ENCODE measurements at places on chromosomes 6 and 20.

DNA sequence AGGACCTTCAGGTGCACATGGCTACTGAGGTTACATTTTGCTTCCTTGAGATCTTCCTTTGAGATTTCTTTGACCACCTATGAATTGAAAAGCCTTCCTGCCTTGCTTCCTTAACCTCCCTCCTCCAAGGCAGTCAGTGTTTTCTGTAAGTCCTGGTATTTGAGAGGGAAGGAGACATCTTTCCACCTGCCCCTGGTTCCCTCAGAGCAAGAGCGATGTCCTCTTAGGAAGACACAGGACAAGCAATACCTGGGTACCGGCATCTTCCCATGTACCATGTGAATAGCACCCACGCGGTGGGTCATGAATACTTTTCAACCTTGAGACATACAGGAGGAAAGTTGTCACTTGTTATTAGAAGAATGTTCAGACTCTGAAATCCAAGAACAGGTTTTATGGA lies 37.1 kb downstream of the GINS1 start:
- H3K4me1 ChIP-seq = no peaks in the 10 kb centered on the region
- DNase-seq = no peak
- no peaks in the 10 kb centered on the region for H3K36me3 ChIP-seq
- no peak overlapping the region for H3K27ac ChIP-seq
- H3K27me3 ChIP-seq = no peaks in the 10 kb centered on the region
- no peak overlapping the region for H3K4me3 ChIP-seq

DNA sequence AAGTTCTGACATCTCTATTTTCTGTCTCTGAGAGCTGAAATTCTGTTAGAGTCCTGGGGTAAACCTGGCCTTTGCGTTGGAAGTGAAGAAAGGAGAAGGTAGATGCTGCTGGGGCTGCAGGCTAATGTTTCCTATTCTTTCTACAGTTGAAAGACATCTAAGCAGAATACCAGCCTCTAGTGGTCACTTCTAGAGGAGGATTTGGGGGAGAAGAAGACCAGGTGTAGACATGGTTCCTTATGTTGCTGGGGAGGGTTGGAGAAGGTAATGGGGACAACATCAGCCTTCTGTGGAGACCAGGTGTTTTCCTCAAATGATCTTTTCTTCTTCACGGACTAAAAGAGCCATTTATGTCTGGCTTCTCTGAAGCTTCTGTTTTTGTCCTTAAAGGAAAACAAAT lies 62.6 kb downstream of the BTBD3 start:
- H3K4me3 ChIP-seq = no peak overlapping the region
- H3K27ac ChIP-seq = no peak overlapping the region
- H3K36me3 ChIP-seq = no peaks in the 10 kb centered on the region
- DNase-seq = no peak
- H3K4me1 ChIP-seq = no peaks in the 10 kb centered on the region

DNA sequence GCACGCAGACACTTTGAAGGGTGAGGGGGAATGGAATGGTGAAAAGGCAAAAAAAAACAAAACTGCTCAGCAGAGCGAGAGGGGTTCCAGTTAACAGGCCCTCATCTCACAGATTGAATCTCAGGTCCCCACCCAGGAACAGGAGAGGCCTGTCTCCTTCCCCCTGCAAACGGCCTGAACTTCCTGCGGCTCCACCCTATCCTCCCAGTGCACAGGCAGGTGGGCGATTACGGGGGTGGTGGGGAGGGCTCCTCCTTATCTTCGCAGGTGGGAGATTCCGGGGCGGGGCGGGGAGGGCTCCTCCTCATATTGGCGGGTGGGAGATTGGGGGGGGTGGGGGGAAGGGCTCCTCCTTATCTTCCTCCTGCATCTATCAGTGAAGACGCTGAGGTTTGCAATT lies 129.0 kb downstream of the SOX4 start:
- H3K27me3 ChIP-seq = no peaks in the 10 kb centered on the region
- DNase-seq = no peak
- H3K36me3 ChIP-seq = no peaks in the 10 kb centered on the region
- H3K27ac ChIP-seq = no peak overlapping the region
- no peaks in the 10 kb centered on the region for H3K4me1 ChIP-seq

DNA sequence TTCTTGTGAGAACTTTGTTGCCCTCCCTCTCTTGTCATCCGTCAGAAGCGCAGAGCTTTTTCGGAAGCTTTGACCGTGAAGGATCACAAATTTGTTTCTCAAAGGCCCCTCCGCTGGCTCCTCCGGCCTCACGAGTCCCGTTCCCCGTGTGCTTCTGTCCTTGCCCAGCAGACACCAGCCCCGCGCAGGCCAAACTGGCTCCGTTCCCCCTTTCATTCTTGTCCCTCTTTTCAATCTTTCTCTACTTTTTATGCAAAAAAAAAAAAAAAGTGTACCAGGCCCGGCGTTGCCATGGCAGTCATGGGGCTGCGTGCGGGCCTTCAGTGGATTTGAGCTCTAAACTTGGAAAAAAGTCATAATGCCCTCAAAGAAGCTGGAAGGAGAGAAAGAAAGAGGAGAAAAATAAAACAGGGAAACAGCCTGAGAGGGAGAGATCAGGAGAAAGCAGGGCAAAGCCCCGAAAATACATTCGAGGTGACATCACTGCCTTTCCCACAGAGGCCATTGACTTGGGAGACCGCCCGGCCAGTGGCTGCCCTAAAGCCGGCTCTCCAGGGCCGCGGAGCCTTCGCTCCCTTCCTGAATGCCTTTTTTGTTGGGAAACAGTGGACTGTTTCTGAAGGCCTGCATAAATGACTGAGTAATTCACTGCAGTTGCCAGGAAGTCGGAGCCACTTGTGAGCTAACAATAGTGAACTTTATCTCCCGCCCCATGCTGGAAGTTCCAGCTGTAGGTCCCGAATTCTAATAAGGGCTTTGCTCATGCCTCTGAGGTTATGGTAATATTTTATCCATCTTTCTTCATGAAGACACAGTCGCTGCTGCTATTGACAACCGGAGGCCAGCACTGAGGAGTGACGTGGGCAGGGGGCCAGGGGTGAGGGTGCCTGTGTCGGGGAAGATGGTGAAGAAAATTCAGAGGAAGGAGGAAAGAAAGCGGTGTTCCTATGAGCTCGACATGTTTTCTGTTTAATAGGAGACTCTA lies 670.9 kb downstream of the QKI start:
- no peak overlapping the region for H3K4me3 ChIP-seq
- H3K36me3 ChIP-seq = no peaks in the 10 kb centered on the region
- DNase-seq = peak; percentile 2

DNA sequence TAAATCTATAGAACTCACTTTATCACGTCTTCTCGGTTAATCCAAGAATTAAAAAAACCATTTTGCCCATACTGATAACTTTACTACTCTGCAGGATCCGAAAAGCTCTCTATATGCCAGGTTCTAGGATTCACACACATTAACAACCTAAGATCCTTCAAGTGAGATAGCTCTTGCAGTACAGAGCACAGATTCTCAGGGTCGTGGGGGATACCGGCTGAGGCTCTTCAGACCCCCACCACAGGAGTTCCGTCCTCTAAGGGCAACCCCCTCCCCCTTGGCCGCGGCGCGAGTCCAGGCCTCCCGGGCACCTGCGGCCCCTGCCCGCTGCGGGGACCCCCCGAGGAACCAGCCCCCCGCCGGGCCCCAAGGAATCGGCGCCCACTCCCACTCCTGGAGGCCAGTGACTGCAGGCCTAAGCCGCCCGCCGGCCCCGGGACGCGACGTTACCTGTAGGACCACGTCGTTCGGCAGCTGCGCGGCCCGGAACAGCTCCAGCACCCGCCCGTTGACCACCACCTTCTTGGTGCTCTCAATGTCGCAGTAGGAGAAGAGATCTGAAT lies 892 bp downstream of the REPS1 start:
- peak; percentile 38 for DNase-seq
- H3K36me3 ChIP-seq = no peaks in the 10 kb centered on the region
- H3K27me3 ChIP-seq = no peaks in the 10 kb centered on the region
- H3K4me1 ChIP-seq = peaks cover 25% of the 10 kb centered on the region
- peak overlapping the region; percentile 81 for H3K4me3 ChIP-seq
- peak overlapping the region; percentile 63 for H3K27ac ChIP-seq

DNA sequence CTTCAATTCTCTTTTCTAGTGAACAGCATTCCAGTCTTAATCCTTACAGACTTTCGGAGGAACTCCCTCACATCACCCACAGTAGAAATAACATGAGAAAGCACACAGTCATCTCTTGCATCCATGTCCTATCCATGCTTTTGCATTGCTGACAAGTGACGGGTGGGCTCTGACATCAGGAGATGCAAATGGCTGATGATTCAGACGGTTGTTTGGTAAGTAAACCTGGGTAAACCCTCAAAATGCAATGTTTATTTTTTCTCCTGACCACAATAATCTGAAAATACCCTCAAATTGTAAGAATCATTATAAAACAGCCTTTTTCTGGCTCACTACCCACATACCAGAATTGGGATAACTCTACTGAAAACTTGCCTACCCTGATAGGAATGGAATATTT lies 792.0 kb downstream of the MAFB start:
- no peaks in the 10 kb centered on the region for H3K27me3 ChIP-seq
- peak; percentile 93 for DNase-seq
- no peak overlapping the region for H3K4me3 ChIP-seq
- H3K36me3 ChIP-seq = no peaks in the 10 kb centered on the region

DNA sequence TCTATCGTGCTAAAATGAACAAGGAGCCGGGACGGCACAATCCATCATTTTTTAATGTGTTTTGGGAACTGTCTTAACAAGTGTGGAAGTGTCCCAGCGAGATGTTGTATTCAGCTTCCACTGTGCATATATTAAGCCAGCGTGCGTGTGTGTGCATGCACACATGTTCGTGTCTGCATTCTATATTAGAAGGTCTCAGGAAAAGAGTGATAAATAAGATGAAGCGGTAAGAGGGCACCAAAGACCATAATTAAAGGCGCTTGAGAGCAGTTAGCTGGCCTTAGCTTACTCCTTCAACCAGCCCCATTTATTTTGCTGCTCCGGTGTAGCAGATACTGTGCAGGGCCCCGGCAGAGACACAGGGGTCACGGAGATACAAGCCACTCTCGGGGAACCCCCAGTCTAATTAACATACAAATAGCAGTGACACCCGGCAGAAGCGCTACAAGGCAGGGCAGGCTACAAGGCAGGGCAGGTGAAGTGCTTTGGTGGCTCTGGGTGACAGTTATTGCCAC lies 206.5 kb upstream of the RREB1 start:
- H3K36me3 ChIP-seq = no peaks in the 10 kb centered on the region
- H3K4me3 ChIP-seq = no peak overlapping the region
- H3K27me3 ChIP-seq = no peaks in the 10 kb centered on the region
- DNase-seq = no peak
- no peak overlapping the region for H3K27ac ChIP-seq

DNA sequence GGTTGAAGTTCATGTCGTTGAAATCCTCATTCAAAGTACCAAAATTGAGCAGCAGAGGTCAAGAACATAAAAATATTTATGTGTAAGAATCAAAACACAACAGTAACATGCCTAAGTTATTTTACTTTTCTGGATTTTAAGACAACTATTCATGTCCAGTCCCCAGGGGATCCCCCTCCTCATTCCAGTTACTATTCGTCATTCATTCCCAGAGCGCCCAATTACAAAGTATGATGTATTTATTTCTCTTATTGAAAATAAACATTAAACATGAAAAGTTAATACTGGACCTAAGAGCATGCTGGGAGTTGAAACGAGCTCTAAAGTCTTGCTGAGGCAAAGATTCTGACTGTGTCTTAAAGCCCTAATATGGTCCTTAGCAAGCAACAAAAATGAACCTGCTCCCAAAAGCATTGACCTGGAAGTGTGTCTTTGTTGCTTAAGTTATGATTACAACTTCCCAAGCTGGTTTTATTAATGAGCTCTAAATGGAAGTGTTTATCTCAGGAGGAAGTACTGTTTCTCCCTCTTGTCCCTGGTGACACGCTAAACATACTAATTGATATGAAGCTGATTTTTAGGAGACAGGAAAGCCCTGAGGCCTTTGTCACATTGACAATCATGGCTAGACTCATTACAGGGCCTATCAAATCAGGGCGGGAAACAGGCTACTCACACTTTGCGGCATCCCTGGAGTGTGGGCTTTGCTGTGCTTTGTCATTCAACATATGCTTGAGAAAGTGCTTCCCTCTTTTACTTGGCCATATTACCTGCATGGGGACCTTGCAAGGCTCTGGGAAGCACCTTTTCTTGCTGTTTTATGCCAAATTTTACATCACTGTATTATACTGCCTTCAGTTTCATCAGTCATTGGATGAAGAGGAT lies 192.2 kb upstream of the DTNBP1 start:
- H3K36me3 ChIP-seq = no peaks in the 10 kb centered on the region
- no peak overlapping the region for H3K4me3 ChIP-seq
- H3K27ac ChIP-seq = no peak overlapping the region
- DNase-seq = no peak

DNA sequence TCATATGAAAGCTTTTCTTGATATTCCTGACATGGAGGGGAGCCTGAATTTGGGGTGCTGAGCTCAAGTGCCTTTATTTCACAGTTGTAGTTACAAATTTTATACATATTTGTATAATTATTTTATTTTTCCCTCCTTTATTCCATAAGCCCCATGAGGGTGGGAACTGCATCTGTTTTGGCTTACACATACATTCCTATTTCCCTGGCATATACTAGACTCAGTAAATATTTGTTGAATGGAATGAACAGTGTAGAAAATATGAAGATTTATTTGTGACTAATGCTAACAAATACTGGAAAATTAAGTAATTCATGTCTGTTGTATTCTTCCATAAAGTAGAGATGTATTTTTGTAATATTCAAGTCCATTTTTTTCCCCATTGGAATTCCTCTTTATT lies 127.1 kb downstream of the MYO6 start:
- H3K36me3 ChIP-seq = peaks cover 9% of the 10 kb centered on the region
- no peak overlapping the region for H3K27ac ChIP-seq
- no peak overlapping the region for H3K4me3 ChIP-seq
- no peaks in the 10 kb centered on the region for H3K27me3 ChIP-seq
- DNase-seq = no peak

- no peak overlapping the region for H3K27ac ChIP-seq
- no peak for DNase-seq
- H3K27me3 ChIP-seq = no peaks in the 10 kb centered on the region
- H3K4me3 ChIP-seq = no peak overlapping the region
Observed at GRCh38 chr6:40299681-40300080, 287.5 kb downstream of the LRFN2 start.

- no peaks in the 10 kb centered on the region for H3K4me1 ChIP-seq
- H3K4me3 ChIP-seq = no peak overlapping the region
- H3K27ac ChIP-seq = no peak overlapping the region
- H3K36me3 ChIP-seq = no peaks in the 10 kb centered on the region
- H3K27me3 ChIP-seq = peaks cover 9% of the 10 kb centered on the region
- no peak for DNase-seq
Observed at GRCh38 chr20:48797850-48798747, 29.7 kb downstream of the PREX1 start.

DNA sequence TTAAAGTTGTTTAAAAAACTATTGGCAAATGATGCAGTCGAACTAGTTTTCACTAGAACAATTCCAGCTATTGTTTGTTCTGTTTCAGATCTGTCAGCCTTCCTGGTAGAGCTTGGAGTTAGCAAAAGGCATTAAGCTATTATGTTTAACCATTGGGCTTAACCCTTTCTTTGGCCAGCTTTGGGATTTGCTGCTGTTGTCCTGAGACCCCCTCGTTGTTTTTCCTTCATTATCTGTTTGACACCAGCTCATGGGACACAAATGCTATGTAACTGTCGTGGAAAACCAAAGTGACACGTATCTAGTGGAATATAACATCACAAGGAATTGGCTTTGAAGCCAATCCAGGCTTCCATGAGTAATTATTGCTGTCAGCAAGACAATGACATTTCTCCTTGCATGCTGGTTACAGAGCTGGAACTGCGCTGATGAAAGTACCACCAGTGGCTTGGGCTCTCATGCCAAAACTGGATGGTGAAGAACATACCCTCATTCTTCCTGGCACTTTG lies 96.0 kb downstream of the EYA2 start:
- no peaks in the 10 kb centered on the region for H3K36me3 ChIP-seq
- no peak overlapping the region for H3K4me3 ChIP-seq
- no peaks in the 10 kb centered on the region for H3K4me1 ChIP-seq
- peaks cover 44% of the 10 kb centered on the region for H3K27me3 ChIP-seq
- H3K27ac ChIP-seq = no peak overlapping the region
- DNase-seq = no peak

GRCh38 chr6:133740218-133740617 lies 148.7 kb upstream of the TCF21 start:
- H3K4me3 ChIP-seq = no peak overlapping the region
- H3K36me3 ChIP-seq = no peaks in the 10 kb centered on the region
